CD4-positive, alpha-beta T cell (primary cell): ENCODE measurements at places on chromosomes 16 and 17.
A peak's percentile ranks its signal among the peaks of the same experiment; 100 is the strongest.

GRCh38 chr16:80752541-80752940 lies 51.9 kb downstream of the CDYL2 start:
- no peak for DNase-seq

GRCh38 chr17:39002991-39003715 lies 36.0 kb upstream of the FBXO47 start:
- peak; percentile 51 for DNase-seq

DNA sequence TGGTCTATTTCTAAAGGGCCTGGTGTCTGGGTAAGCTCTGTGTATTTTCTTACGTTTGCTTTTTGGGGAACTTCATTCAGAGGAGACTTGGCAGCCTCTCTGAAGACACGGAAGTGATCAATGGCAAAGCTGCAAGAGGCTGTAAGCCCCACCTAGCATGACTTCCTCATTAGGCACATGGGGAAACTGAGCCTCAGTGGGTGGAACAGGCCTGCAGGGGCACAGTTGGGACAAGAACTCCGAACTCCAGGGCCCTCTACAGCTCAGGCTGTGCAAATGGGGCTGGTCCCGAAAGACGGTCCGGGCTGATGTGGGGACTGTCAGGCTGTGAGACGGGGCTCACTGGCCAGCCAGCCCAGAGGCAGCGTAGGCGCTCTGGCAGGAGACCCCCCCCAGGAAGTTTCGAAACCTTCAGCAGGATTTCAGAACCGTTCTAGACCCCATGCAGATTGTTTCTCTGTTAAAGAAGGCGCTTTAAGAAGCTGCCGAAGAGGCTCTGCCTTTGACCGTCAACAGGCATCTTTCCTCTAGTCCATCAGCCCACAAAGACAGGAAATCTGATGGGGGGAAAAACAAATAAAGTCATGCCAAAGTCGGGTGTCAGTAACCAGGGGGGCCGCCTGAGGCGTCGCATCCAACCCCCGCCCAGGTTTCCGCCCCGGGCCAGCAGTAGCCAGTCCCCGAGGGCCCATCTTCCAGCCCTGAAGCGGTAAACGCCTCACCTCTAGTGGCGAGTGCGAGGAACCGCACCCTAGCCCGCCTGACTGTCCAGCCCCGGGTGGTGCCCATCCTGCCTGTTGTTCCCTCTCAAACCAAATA lies 79.8 kb upstream of the TBC1D3K start:
- peak; percentile 6 for DNase-seq

DNA sequence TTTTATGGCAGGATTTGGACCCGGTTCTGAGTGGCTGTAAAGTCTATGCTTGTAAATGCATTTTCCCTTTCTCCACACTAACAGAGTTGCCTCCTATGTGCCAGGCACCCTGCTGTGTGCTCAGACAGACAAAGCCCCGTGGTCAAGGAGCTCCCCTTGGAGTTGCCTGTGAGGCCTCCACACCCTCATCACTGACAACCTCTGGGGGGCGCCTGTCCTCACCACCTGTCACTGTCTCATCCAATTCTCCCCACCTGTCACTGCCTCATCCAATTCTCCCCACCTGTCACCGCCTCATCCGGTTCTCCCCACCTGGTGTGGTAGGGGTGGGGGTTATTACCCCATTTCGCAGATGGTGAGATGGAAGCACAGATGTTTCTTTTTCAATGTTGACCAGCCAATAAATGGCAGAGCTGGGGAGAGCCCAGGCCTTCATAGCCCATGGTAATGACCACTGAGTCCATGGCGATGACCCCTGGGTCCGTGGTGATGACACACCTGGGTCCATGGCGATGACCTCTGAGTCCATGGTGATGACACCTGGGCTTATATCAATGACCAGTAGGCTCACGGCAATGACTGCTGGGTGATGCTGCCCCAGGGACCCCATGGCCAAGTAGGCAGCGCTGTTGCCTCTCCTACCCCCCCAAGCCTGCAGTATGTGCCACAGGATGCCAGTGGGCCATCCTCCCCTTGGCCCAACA lies 150.1 kb downstream of the IRF8 start:
- DNase-seq = no peak

- DNase-seq = no peak
Measured at GRCh38 chr17:39077866-39078265, 73.6 kb downstream of the PLXDC1 start.

- DNase-seq = no peak
Measured at GRCh38 chr16:8951447-8952280, 12.0 kb downstream of the USP7 start.

GRCh38 chr16:64133366-64133765 lies 988.5 kb downstream of the CDH11 start:
- DNase-seq = no peak
